ENCODE measurements at places on chromosomes 5 and 9.
A peak's percentile ranks its signal among the peaks of the same experiment; 100 is the strongest.

DNA sequence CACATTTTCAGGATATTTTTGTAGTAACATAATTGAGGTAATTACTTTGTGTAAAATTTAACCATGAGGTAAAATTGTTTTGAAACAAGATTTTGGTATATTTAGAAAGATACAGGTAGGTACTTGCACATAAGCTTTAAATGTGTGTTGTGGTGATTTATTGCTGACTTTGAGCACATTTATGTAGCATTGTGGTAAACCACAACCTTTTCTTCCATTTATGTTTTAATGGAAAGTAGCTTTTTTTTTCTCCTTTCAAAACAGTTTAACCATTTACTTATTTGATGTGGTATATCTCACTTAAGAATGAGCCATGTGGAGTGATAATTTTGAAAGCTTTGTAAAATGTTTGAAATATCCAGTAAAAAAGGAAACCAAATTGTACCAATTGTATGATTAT lies 35.6 kb downstream of the FCHO2 start:
- no peak for DNase-seq

DNA sequence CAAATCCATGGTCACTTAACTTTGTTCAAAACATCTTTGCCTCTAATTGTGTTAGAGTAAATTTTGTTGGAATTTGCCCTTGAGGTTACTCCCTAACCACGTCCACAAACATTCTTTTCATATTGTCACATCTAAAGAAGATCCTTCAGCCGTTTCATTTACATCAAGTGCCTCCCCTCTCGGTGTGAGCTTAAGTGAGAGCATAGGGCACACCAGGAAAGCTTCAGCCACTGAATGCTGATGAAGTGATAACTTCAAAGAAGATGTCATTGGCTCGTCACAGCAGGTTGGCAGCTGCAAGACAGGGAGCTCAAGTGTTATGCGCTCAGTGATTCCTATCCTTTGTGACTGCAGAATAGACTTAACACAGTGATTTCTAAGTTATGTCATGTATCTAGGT lies 49.6 kb upstream of the ADAMTS19 start:
- DNase-seq = no peak

- DNase-seq = no peak
Measured at GRCh38 chr9:83629433-83630104, 6.6 kb downstream of the IDNK start.

DNA sequence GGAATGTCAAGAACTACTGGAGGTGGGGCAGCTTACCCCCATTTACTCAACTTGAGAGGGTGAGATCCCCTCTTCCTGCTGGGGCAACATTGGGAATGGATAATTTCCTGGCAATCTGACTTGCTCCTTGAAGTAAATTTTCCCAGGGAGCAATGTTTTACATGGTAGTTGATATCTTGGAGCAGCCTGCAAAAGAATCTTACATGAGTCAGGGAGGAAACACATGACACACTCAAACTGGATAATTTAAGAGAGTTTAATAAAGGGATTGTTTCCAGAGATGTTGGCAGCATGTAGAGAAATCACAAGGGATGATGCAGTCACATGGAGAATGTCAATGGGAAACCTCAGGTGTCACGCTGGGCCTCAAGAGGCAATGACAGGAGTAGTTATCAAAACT lies 212.5 kb downstream of the GAS1 start:
- no peak for DNase-seq

DNA sequence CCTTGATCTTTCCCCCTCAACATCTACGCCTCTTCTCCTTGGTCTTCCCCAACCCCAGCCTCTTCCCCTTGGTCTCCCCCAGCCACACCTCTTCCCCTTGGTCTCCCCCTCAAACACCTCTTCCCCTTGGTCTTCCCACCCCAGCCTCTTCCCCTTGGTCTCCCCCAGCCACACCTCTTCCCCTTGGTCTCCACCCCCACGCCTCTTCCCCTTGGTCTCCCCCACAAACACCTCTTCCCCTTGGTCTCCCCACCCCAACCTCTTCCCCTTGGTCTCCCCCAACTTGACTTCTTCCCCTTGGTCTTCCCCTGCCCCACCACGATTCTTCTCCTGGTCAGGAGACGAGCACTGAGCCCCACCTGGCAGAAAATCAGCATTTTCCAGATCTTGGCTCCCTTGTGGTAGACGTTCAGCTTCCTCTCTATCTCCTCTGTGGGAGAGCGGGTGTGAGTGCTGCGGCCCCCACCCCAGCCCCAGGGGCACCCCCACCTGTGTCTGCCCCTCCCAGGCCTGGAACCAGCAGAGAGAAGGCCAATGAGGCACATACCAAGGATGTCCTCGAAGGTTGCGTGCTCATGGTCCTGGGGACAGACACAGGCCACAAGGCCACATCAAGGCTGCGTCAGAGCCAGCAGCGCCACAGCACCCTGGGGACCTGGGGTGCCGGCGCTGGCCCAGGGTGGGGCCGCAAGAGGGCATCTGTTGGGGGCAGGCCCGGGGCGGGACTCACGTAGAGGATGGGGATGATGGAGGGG lies 7.0 kb downstream of the NSMF start:
- no peak for DNase-seq

DNA sequence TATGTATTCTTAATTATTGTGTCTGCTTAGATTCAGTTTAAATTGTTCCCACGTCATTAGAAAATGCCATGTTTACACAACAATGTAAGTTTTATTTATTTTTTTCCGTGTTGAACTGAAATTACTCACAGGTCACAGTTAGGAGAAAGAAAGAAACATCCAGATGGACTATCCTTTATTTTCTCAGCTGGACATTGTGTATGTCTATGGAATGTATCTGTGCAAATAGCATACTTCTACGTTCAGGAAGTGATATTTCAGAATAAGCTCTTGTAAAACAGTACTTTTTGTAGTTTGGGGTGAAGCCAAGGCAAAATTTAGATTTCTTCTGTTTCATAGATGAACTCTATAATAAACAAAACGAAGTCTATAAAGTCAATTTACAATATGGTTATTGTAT lies 249.0 kb upstream of the ZNF608 start:
- no peak for DNase-seq

DNA sequence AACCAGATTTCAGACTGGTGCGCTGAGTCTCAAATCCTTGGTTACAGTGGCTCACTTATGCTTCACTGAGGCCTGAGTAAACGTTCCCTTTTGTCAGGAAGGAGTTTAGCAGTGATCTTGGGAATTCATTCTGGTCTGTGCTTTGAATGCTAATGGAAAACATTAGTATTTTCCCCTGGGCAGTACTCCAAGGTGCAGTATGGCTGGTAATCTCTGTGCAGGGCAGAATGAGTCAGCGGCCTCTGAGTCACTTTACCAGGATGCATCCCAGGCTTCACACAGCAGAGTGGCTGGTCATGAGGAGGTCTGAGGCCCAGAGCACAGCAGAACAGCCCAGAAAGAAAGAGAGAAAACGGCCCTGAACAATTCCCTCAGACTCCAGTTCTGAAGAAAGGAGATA lies 54.0 kb downstream of the PCA3 start:
- DNase-seq = peak; percentile 7

DNA sequence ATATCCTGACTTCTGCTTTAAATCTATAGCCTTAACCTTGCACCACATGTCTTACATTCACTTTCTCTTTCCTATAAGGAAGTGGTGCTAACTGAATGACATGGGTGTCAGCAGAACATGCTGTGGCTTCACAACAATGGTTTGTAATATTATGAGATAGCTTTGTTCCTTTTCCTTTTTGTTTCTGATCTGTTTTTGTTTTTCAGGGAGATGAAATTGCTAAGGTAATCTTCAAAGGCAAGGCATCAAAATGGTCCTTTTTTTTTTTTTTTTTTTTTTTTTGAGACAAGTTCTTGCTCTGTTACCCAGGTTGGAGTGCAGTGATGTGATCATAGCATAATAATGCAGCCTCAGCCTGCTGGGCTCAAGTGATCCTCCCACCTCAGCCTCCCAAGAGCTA lies 53.6 kb upstream of the RANBP6 start:
- no peak for DNase-seq

DNA sequence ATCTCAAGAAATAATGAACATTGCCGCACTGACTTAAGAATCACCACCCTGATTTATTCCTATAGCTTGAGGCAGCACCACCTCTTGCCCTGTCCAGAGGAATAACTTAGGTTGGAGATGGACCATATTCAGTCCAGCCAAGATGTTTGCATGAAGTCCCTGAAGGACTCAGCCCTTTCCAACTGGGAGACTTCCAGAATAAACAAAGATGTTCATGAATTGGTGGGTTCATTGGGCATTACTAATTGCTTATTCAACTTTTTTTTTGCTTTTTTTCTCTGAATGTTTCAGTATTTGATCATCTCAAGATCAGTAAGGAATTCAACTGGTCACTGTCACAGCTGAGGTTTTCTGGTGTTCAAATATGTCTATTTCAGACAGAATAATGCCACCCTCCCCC lies 470.6 kb downstream of the CCDC171 start:
- DNase-seq = no peak

DNA sequence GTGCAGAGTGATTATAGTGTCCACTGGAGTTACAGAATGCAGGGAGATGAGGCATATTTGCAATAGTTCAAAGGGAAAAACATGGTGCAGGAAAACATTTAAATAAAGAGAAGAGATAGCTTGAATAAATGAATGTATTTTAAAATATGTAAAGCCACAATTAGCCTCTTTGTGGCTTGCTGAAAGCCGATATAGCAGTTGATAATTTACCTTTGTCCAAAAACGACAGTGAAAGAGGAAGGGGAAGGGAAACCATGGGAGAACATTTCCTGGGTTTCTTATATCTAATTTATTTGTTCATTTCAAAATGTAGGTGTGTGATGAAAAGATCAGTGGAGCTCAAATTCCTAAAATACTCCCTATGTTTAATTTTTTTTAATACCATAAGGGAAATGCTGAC lies 156.1 kb downstream of the DENND1A start:
- DNase-seq = no peak

GRCh38 chr5:125847561-125847960 lies 575.6 kb upstream of the GRAMD2B start:
- DNase-seq = no peak

DNA sequence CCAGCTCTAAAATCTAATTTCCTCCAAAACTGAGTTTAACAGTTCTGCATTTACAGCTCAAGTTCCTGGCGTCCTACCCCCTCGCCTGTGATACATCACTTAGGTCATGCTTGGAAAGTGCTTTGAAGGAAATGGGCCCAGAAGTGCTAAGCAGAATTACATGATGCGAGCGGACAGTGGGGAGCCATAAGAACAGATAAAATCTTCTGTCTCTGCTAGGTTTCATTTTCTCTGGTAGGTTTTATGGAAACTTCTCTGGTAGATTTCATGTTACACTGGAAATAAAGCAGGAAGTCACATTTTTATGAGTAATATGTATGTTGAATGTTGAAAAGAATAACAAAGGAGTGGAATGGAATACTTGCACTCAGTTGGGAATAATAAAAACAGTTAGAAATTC lies 138.3 kb downstream of the ZDHHC21 start:
- DNase-seq = no peak

DNA sequence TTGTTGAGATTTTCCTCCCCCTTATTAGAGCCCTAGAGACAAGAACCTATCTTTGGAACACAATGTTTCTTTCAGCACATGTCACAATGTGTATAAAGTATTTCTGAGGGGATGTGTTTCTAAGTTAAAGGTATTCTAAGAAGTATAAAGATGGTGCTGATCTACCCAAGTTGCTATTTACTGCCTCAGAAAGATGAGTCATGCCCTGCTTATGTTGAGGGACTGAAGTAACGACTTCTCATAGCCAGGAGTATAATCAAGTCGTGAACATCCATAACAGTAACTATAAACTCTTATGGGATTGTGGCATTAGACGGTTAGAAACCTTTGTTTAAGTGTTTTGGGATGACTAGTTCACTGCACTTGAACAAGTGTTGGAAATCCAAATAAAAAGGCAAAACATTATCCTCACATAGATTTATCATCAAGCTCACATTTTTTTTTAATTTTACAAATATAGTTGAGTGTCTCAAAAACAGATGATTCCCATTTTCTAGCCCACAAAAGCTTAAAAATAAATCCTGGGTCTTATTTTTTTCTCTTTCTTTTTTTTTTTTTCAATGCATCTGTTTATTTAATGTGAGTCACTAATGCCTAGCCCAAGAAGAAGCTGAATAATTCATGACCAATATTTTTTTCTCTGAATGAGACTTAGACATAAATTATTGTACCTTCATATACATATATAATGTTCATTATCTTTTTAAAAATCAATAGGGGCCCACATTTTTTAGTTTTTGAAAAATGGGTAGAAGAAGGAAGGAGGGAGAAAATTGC lies 12.2 kb upstream of the TMEM252 start:
- DNase-seq = no peak

- no peak for DNase-seq
Measured at GRCh38 chr5:132203464-132203818, 24.2 kb downstream of the P4HA2 start.

GRCh38 chr5:43674536-43674935 lies 71.6 kb downstream of the NNT start:
- DNase-seq = no peak

DNA sequence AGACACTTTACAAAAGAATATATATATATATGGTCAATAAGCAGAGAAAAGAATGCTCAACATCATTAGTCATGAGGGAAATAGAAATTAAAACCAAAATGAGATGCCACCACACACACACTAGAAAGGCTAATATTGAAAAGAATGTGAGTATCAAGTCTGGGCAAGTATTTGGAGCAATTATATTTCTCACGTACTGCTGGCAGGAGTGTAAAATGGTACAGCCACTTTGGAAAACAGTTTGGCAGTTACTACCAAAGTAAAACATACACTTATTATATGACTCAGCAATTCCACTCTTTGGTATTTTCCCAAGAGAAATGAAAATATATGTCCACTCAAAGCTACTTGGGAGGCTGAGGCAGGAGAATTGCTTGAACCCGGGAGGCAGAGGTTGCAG lies 29.8 kb downstream of the NEUROG1 start:
- DNase-seq = no peak

- no peak for DNase-seq
Measured at GRCh38 chr9:116979456-116979855, 292.4 kb downstream of the TRIM32 start.

DNA sequence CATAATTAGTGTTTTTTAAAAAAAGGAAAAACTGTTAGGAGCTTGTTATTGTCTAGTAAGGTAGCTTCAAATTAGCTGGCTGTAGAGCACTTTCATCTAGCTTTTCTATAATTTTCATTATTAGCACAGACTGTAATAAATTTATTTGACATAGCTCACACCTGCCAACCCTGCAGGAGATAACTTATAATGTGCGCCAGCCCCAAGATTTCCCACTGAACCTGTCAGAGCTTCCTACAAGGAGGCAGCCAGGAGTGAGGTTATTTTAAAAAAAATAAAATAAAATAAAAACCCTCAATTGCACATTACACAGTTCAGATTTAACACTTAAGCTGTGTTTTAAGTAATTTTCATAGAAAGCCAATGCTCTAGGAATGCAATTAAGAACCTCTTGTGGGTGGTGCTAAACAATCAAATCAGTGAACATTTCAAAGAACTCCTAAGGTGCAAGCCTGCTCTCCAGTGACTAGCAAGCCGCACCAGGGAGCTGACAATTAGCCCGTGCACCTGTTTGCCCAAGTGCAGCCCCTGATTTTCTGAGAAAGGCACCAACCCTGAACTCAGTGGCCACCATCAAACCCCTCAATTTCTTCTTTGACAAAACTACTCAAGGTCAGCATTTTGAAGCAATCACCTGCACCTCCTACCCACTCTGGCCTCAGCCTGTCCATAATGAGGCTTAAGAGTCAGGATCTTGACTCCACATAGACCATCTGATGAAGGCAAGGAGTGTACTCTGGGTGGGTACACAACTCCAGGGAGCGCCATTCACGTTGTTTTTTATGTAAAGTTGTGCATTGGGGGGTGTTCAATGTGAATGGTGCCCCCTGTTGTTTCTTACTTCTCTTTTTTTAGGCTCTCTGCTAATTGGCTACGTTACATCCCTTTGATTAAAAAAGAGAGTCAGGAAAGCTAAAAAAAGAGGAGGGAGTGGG lies 385.3 kb upstream of the WWC1 start:
- no peak for DNase-seq

GRCh38 chr9:89465001-89465451 lies 32.9 kb downstream of the SEMA4D start:
- no peak for DNase-seq
